ENCODE measurements at places on chromosomes 13 and 19.

DNA sequence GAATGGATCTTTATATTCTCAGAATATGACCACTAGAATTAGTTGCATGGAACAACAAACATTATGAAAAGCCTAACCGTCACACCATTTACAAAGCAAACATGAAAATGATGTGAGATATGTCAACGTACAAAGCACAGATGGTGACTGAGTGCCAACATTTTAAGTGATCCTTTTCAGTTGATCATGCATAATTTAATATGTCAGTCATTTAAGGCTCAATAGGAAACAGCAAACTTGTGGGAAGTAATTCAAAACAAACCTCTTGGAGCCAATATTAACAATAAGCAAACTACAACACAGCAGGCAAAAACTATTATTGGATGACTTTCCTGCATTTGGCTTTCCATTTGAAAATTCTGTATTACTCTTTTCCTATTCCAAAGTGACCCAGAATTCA is 277.6 kb downstream of the SLITRK6 start:
- no peak for DNase-seq

- no peak for DNase-seq
Observed at GRCh38 chr13:39951301-39951700, 295.8 kb downstream of the COG6 start.

- DNase-seq, result no peak
Observed at GRCh38 chr13:80901530-80901929, 560.6 kb upstream of the SPRY2 start.

- no peak for DNase-seq
Observed at GRCh38 chr19:3625996-3626472, 556 bp downstream of the CACTIN start.

GRCh38 chr13:66657165-66657881 is 572.8 kb downstream of the PCDH9 start:
- DNase-seq, result no peak
